ENCODE measurements at places on chromosomes 2 and 18.
A peak's percentile ranks its signal among the peaks of the same experiment; 100 is the strongest.

GRCh38 chr18:3906116-3906750 lies 456.3 kb downstream of the TGIF1 start:
- no peak for DNase-seq

DNA sequence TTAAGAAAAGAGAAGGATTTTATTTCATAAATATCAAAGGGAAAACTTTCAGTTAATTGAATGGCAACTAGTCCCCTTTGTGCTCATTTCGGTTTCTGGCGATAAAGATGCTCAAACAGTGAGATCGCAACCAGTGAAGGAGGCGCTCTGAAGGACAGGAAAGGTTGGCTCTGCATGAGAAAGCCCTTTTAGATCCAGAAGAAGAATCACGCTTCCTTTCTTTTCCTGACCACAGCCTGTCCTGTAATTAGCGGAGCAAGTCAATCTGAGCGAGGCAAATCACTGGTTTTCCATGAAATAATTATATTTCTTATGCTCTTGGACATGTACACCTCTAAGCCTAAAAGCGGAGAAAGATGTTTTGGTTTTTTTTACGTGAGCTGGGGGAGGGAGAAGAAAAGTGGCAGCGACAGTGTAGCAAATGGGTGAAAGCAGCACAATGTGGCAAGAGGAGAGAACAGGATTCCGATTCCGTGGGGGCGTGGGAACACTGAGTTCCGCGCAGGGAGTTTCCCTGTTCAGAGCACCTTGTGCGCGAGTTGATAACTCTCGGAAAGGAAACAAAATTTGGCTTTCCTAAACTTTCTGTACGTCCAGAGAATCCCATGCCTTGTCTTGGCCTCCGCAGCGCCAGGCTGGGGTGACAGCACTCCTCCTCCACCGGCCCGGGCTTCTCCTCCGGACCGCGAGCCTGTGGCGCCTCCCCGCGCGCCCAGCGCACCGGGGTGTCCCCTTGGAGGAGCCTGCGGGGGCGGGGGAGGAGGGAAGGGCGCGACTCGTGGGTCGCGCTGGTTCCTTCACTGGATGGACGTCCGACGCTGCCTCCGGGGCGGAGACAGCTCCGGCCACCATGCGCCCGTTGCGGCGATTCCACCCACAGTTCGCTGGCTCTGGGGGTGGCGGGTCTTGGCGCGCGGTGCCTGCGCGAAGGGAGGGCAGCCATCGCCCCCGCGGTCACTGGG lies 620 bp upstream of the SLC9A2 start:
- DNase-seq = no peak

- no peak for DNase-seq
Observed at GRCh38 chr2:137249463-137250130, 484.3 kb downstream of the THSD7B start.

DNA sequence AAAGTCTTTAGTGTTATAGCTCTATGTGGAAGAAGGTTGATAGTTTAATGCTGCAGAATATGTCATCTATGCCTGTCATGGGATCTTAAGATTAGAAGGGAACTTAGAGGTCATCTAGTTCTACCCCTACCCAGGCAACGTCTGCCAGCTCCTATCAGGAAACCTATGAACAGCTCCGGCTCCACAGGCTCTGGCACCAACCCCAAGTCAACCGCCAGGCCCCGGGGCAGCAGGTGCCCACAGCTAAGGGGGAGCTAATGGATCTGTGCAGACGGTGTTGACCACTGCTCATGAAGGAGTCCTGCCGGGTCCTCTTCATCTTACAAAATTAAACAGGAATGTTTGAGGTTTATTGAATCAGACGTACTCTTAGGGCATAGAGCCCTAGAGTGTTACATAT lies 440.8 kb upstream of the KLHL29 start:
- no peak for DNase-seq

DNA sequence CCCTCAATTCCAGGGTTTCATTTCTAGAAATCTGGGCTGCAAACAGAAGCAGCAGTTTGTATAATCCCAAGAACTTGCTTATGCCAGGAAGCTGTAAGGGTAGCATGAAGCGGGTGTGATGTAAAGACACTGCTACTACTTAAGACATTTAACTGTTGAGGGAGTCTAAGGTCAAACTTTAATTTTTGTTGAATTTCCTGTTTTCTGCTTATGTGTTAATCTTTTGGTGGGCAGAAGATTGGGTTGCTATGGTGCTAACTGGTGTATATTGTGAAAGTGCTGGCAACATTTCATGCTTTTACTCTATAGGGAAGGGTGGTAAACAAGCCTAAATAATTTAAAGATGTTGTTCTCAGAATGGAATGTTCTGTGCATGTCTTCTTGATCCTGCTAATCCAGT lies 2.7 kb downstream of the NCOA1 start:
- no peak for DNase-seq

DNA sequence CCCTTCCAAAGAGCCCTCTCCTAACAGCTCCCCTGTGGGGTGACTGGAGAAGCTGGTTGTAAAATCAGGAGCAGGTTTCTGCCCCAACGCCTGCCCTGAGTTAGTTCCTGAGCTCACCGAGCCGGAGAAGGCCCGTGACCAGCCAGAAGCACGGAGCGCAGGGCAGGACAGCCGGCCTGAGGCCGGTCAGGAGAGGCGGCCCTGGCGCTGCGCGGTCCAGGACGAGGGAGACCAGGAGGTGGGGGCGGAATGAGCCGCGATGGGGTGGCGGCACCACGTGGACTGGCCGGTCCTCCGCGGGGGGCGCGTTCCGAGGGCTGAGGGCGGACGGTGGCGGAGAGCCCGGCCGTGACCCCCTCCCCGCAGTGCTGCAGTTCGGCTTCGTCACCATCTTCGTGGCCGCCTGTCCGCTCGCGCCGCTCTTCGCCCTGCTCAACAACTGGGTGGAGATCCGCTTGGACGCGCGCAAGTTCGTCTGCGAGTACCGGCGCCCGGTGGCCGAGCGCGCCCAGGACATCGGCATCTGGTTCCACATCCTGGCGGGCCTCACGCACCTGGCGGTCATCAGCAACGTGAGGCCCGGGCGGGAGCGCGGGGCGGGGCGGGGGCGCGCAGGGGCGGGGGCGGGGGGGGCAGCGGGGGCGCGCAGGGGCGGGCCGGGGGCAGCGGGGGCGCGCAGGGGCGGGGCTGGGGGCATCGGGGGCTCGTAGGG lies 29.0 kb downstream of the ANO7 start:
- DNase-seq = peak; percentile 67

DNA sequence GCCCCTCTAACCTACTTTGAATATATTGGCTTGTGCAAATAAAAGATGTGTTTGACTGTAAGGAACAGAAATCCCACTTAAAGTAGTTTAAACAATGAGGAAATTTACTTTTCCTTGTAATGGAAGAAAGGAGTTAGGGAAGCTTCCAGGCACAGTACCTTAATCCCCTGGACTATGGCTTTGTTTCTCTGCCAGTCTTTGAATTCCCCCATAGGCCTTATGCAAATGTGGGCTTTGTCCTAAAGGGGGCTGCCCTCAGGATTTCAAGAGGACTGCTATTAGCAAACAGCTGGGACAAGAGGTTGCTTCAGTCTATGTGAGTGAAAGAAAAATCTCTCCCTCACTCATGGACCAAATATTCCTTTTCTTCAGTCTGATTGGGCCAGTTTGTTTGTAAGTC lies 255.1 kb upstream of the THSD7B start:
- DNase-seq = no peak

- DNase-seq = no peak
Observed at GRCh38 chr2:73564986-73565385, 77.2 kb downstream of the NAT8 start.

GRCh38 chr18:37294951-37295350 lies 270.6 kb downstream of the CELF4 start:
- no peak for DNase-seq

DNA sequence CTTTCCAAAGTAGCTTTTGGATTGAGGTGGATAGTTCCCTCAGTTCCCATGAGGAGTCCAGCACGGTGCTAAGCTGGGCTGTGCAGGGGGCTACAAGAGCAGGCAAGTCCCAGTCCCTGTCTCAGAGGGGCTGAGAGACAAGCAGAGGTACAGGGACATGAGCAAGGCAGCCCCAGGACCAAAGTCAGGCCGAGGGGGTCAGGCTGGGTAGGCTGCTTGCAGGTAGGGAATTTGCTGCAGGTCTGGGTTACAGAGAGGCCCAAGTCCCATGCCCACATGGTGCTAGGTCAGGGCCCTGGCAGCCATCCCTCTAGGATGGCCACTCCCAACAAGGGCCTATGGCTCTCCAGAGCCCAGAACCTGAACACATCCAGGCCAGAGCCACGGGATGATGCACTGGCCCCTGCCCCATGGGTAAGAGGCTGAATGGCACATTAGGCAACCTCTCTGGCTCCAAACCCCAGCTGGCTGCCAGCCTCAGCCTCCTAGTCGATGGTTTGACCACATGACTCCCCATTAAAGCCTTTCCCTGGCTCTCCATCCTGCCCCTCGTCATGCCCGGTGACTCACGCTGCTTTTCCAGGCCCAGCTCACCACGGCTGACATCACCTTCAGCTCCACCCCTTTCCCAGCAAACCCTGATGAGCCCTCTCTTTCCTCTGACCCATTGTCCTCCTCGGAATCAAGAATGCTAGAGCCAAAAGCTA lies 83.7 kb downstream of the SDC1 start:
- no peak for DNase-seq

- no peak for DNase-seq
Observed at GRCh38 chr2:23435250-23436035, 50.5 kb downstream of the KLHL29 start.

- no peak for DNase-seq
Observed at GRCh38 chr2:159728629-159729028, 16.3 kb downstream of the MARCHF7 start.

- DNase-seq = no peak
Observed at GRCh38 chr2:9085353-9085752, 81.9 kb upstream of the MBOAT2 start.

GRCh38 chr2:32937602-32938448 lies 8.9 kb upstream of the LTBP1 start:
- no peak for DNase-seq

DNA sequence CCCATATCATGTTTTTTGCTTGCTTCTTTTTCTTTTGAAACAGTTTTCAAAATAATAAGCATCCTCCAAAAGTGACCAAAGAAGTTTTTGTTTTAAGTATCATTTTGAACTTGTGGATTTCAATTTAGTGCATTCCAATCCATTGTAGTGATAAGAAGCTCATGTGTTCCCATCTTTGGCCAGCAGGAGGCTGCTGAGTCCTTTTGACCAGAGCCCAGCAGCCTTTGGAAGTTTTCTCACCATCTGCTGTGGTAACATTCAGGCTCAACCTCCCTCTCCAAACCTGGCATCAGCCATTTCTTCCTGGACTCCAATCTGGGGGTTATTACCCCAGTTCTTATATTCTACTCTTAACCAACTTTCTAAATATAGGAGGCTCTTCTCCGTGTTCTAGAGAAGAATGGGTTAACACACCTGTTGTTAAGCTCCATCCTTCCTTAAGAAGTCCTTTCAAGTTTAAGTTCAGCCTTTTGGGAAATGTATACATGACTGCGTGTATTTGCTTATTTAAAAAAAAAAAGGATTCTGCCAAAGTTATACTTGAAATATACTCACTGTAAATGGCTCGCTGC lies 39.0 kb upstream of the MAL start:
- no peak for DNase-seq

DNA sequence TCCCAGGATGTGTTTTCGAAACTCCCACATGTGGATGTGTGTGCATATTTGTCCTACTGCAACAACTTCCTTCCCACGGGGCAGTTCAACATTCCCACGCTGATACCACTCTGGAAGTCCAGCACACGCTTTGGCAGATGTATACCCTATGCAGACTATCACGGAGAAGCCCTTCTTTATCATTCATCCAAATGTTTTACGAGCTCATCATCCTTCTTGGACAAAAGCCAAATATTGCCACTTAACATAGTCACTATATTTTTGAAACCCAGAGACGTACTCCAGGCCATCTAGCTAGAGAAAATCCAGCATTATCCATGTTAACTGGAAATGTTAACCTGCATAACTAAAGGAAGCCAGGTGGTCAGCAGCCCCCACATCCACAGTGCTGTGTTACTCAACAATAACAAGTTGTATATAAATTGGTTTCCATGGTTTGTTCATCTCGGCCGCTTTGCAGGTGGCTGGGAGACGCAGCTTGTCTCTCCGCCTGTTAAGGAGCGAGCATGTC lies 131.5 kb downstream of the ZNF532 start:
- no peak for DNase-seq

DNA sequence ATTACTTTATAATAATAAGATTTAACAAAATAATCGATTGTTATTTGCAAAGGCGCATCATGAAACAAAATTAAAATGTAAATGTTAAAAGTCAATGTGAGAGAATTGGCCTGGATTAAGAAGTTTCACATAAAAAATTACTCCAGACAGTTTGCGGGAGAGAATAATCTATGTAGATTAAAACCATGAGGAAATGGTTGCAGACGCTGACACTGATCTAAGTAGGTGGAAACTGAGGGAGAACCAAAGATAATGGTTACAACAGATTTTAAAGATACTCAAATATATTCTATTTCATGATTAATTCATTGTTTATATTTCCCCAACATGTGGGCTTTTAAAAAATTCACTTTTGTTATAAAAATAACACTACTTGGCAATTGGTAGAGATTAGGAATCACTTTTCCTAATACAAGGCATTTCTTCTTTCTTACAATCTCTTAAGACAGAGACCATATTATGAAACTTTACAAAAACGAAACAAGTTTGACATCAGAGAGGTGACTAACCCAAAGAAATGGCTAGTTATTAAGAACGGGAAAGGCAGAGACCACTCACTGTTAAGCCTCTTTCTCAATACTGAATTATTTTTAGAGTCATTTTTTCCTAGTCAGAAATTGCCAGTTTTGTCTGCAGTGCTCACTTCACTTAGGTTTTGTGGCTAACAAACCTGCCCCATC lies 1.6 kb downstream of the KANSL1L start:
- no peak for DNase-seq

DNA sequence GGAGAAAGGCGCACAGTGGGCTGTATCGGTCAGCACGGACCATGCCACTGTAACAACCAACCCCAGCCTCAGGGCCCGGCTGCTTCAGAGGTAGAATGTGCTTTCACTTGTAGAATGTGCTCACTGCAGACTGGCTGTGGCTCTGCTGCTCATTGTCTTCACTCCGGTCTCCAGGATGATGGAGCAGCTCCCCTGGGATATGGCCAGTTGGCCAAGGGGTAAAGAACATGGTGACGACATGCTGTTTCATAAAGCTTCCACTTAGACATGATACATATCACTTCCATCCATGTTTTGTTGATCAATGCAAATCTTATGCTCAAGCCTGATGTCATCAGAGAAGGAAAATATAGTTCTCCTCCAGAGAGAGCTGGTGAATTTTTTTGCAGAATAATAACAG lies 127.7 kb downstream of the SMAD2 start:
- no peak for DNase-seq

- DNase-seq = no peak
Observed at GRCh38 chr2:195498176-195498575, 158.8 kb upstream of the SLC39A10 start.
